AG20443 (cell line): ENCODE measurements at places on chromosomes 13 and 19.

DNA sequence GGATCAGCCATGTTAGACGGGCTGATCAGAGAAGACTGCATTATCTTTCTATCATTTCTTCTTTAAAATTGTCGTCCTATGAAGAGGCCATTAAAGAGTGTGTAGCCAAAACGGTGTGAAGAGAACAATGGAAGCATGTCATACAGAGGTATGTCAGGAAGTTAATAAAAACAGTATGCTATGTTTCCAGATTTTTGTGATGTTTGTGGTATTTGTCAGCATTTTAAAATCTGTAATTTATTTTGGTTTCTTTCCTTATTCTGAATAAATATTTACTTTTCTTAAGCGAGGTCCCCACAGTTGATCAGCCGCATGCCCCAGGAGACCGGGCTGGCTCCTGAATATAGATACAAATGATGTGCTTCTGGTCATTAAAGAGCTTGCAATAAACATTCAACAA is 142.9 kb upstream of the SERP2 start:
- DNase-seq: no peak

GRCh38 chr19:55240713-55241020 is 12.1 kb upstream of the TMEM86B start:
- DNase-seq: no peak

DNA sequence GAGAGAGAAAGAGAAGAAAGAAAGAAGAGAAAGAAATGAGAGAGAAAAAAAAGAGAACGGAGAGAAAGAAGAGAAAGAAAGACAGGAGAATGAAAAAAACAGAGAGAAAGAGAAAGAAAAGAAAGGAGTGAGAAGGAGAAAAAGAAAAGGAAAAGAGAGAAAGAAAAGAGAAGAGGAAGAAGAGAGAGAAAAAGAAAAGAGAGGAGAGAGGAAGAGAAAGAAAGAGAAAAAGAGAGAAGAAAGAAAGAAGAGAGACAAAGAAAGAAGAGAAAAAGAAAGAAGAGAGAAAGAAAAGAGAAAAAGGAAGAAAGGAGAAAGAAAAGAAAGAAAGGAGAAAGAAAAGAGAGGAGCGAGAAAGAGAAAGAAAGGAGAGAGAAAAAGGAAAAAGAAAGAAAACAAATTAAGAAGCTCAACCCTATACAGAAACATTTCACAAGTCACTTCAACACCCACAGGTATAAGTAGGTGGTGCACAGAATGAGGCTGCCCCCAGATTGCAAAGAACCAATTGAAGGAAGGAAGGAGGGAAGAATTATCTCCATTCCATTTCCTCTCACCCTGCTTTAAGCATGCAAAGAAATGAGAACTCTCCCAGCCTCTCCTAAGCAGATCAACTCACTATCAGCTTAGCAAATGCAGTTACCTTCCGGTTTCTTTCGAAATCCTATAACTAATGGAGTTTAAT is 98.8 kb upstream of the CACNA1A start:
- no peak for DNase-seq

DNA sequence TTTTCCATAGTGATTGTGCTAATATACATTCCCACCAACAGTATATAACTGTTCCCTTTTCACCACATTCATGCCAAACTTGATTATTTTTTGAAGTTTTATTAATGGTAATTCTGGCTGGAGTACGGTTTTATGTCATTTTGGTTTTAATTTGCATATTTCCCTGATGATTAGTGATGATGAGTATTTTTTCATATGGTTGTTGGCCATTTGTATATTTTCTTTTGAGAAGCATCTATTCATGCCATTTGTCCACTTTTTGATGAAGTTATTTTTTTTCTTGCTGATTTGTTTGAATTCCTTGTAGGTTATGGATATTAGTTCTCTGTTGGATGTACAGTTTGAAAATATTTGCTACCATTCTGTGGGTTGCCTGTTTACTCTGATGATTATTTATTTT is 484.4 kb upstream of the SPRY2 start:
- DNase-seq: no peak

GRCh38 chr13:28579322-28579721 is 79.6 kb upstream of the POMP start:
- DNase-seq: no peak

- DNase-seq: no peak
Observed at GRCh38 chr19:43814663-43815352, 12.3 kb upstream of the ZNF283 start.

- no peak for DNase-seq
Observed at GRCh38 chr13:83819156-83819555, 63.1 kb downstream of the SLITRK1 start.
